Psoas muscle (tissue), 8 donors: ENCODE measurements at places on chromosomes 5 and 9. TPM values are rescaled to one million over a fixed set of nuclear protein-coding genes. Genes with fewer than 3 reads are reported as not detected.

GRCh38 chr5:42168091-42168670 is 243.1 kb downstream of the FBXO4 start:
- no peaks in the 10 kb centered on the region for H3K4me1 ChIP-seq
- H3K27me3 ChIP-seq: no peaks in the 10 kb centered on the region
- no peak for DNase-seq

TAF1L gene
- polyA plus RNA-seq: not detected

PRR7 gene
- 0.48 TPM for polyA plus RNA-seq

FCN2 gene
- polyA plus RNA-seq: not detected
